ENCODE measurements at places on chromosomes 3 and 15.

DNA sequence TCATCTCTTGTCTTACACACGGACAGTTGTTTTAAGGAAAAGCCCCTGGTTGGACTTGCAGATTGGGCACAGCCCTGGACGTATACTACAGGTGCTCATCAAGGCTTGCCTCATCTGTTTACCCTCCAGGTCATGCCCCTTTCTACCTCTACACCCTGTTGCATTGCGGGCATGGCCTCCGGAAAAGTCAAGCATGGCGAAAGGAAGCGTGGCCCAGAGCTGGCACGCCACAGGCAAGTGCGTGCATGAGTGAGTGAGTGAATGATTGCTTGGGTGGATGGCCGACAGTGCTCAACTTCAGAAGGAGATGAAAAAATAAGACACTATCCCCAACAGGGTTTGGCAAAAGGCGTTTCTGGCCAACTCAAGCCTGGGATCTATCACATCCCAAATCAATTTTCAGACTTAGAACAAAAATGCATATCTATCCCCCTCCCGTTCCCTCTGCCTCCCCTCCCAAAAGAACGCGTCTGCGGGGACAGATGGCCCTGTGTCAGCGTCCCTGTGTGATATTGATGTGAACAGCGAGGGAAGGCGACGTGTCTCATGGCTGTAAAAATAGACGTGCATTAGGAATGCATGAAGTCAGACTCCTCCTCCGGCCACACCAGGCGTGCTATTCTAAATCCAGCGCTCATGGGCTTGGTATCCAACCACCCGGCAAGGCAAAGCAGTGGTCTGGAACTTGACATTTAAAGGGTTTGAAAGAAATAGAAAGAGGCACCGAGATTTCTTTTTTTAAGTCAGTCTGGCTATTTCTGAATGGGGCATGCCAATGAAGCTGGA is 96.0 kb downstream of the RPLP1 start:
- no peak for DNase-seq

GRCh38 chr3:160124224-160124623 is 101.0 kb upstream of the C3orf80 start:
- DNase-seq = no peak

- DNase-seq = peak; percentile 63
These were observed 539 bp upstream of the LAMB2 start for GRCh38 chr3:49133226-49133951.

- no peak for DNase-seq
These were observed 6.1 kb downstream of the ERICH6 start for GRCh38 chr3:150697646-150698045.

DNA sequence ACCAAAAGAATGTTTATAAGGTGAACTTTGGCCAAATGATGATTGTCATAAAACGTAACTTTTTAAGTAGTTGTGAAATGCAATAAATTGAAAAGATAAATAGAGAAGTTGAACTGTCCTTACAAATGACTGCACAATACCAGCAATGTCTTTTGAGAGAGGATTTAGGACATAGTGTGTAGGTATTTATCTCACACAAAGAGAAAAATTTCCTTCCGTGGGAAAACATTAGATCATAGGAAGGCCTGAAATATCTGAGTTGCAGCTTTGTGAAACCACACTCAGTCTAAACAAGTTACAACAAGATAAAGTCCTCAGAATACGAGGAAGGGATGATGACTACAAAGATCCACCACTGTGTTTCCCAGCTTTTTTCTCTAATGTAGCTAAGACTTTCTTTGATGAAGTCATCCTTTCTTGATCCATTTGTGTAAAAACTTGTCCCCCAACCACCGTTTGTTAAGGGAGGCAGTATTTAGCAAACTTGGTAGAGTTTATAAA is 16.0 kb downstream of the ROBO2 start:
- DNase-seq = no peak

DNA sequence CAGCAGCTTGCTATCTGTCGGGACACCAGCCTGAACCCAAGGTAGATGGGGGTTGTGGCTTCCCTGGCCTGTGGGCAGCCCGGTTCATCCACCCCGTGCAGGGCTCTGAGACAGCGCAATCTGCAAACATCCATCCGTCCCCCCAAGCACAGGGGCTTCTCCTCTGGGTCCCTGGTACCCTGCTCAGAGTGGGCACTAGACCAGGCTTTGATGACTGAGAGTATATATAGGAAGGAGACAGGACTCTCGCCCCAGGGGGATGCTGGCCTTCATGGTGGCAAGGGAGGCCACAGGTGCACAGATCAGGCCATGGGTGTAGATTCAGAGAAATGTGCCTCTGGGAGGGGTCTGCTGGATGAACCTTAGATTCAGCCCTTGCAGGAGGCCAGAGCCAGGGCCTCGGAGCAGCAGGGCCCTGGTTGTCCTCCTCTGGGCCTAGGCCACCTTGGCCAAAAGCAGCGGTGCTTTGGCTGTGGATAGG is 40.3 kb downstream of the CFAP100 start:
- DNase-seq = no peak

GRCh38 chr3:126993436-126993835 is 10.5 kb downstream of the PLXNA1 start:
- DNase-seq = no peak

DNA sequence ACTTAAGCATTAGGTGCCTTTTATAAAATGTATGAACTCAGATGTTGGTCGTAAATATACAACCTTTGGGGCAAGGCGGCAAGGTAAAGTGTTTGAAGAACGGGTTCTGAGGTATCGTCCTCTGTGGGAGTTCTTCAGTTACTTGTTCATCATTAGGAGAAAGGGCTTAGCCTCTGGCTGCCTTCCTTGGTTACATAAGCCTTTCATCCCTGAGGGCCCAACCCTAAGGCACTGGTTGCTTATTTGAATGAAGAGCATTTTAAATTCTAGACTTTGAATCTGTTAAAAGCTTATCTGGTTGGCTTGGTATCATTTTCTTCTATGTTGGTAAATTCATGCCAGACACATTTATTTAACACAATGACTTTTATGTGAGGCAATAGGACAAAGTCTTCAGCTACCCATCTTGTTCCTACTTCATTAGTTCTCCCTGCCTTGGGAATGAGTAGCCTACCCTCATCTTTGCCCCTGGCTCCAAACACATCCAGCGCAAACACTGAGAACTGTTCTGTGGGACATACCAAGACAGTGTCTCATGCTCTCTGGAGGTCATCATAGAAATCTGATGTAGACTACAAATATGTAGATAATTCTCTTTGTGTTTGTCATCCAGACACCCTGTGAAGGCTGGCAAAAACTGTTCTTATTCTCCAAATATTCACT is 12.4 kb upstream of the CCDC80 start:
- DNase-seq = peak; percentile 94

- no peak for DNase-seq
These were observed 3.1 kb downstream of the NSUN3 start for GRCh38 chr3:94065819-94066480.

DNA sequence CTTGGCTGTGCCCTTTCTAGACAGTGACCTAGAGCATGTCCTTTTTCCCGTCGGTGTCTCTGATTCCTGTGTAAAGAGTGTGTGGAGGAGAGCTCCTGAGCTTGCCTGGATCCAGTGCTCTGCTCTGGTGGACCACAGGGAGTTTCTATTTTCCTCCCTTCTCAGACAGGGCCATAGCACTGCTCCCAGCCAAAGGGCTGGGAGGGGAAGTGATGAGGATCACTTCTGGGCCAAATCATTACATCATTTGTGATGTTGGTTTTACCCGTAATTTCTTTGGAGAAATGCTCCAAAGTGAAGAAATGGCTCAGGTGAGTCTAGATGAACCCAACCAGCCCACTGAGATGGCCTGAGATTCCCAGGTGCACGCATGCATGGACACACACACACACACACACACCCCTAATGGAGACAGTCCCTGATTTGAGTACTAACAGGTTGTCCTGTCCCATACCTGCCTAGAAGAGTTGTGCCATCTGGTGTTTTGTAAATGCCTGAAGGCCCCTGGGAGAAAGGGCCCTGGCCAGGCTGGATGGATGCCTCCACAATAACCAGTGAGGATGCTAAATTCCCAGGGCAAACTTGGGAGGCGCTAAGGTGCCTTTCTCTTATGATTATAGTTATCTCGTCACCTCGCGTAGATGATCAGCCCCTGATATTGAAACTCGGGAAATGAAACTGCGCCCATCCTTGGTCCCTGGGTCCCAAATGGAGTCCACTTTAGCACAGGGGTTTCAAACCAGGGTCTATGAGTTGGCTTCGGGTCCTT is 86.9 kb downstream of the ASB7 start:
- DNase-seq = no peak

GRCh38 chr3:179967622-179968021 is 69.1 kb downstream of the PEX5L start:
- peak; percentile 26 for DNase-seq

DNA sequence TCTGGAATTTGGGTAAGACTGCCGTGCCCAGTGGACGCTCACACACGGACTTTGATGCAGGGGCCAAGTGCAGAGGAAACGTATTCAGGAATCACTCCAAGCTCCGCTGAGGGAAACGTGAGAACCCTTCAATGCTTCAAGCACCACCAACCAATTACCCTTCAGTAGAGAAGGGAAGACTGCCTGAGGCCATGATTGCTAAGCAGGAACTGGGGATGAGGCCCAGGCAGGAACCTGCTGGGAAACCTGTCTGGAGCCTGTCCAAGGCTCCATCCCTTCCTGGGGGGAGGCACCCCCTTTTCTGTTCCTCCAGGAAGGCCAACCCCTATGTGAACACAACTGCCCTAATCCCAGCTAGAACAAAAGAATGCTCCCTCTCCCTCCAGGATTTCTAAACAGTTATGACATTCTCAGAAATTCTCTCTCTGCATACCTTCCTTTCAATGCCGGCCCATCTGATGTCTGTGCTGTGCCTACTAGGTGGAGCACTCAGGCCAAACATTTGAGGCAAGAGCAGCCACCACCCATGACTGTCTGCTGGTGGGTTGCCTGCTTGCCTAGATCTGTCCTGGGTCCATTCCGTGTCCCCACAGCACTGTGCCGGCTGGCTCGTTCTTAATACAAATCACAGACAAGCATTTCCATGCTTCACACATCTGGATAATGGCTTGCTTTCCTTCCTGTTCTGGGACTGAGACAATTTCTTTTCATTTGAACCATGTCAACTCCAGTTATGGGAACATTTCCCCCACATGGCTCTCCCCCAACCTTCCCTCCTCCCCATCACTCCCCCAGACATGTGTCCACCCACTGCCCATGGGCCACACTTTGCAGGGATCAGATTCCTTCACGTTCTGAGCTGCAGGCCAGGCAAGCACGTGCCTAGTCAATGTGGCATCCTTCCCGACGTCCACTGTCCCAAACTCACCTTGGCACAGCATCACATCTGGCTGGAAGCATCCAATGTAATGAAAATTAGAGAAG is 149.4 kb downstream of the ADAMTS17 start:
- no peak for DNase-seq

GRCh38 chr3:126895178-126896066 is 87.5 kb upstream of the PLXNA1 start:
- DNase-seq = no peak

- no peak for DNase-seq
These were observed 119.3 kb downstream of the CHSY1 start for GRCh38 chr15:101132390-101133180.

- no peak for DNase-seq
These were observed 13.8 kb downstream of the HDC start for GRCh38 chr15:50251638-50252182.

DNA sequence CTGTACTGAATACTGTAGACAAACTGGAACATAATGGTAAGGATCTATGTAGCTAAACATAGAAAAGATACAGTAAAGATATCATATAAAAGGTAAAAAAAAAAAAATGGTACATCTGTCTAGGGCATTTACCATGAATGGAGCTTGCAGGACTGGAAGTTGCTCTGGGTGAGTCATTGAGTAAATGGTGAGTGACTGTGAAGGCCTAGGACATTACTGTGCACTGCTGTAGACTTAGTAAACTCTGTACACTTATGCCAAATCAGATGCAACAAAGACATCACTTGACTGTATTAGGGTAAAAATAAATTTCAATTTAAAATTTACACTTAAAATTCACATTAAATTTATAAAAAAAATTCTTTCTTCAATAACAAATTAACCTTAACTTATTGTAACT is 281.3 kb upstream of the LMCD1 start:
- no peak for DNase-seq

DNA sequence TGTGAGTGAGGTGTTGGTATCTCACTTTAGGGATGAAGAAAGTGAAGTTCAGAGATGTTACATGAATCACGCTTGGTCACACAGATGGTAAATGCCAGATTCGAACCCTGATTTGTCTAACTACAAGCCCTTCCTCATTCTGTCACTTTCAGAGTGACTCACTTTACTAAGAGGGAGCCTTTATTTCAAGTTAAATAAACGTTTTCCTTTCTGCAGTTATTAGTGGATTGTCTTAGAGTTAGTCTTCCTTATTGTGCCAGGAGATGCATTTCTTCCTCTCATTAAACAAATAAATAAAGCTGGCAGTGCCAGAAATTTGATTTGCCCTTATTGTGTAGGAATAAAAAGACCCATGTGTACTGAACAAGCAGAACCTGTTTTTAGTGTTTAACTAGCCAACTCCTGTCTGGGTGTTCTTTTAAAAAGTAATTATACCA is 162.5 kb downstream of the AKAP13 start:
- no peak for DNase-seq

DNA sequence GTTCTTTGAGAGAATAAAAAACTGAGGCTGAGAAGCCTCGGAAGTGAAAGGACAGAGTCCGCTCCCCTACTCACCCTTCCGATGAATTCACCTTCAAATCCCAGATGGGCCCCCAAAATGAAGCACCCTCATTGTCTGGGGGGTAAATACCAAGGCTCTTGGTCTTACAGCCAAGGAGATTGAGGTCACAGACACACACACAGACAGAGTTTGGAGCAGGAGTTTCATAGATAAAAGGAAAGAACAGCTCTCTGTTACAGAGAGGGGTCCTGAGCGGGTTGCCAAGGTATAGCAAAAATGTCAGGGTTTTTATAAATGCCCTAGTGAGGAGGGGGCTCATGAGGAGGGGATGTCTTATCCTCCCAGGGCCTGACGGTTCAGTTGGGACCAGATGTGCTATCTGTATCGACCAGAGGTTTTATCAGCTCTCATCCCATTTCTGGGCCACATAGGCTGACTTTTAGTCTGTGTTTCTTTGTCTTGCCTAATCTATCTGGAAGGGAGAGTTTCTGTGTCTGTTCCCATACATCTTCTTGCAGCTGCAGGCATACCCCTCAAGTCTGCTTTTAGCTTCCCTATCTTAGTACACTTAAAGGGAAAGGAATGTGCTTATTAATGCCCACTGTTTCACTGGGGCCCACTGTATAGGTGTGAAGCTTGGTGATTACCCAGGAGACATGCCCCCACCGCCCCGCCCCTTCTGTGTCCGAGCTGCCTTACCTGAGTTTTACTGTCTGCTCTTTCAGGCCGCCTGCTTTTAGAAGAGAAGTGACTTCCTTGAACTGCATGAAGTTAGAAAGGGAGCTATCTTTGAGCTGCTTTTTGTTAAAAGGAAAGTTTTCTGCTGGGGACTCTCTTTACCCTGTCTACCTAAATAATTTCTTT is 66.8 kb upstream of the ATP11B start:
- no peak for DNase-seq

GRCh38 chr15:79380755-79381497 is 51.2 kb upstream of the MINAR1 start:
- peak; percentile 31 for DNase-seq
